NCI-H1048 (cell line): ENCODE measurements at places on chromosomes 13 and 19.

DNA sequence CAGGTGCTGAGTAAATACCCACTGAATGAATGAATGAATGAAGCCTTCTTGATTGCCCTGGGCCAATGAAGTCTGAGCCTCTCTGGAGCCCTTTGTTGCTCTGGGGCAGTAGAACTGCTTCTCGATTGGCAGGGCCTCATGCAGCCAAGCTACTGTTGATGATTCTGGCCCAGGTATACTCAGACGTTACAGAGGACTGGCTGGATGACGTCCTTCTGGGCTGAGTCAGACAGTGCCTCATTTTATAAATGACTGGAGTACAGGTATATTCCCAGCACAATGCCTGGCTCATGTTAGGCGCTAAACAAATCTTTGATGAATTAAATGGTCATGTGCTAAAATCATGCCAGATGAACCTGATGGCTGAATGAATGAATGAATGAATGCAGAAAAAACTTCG is 243.8 kb upstream of the MAB21L1 start:
- DNase-seq = no peak

DNA sequence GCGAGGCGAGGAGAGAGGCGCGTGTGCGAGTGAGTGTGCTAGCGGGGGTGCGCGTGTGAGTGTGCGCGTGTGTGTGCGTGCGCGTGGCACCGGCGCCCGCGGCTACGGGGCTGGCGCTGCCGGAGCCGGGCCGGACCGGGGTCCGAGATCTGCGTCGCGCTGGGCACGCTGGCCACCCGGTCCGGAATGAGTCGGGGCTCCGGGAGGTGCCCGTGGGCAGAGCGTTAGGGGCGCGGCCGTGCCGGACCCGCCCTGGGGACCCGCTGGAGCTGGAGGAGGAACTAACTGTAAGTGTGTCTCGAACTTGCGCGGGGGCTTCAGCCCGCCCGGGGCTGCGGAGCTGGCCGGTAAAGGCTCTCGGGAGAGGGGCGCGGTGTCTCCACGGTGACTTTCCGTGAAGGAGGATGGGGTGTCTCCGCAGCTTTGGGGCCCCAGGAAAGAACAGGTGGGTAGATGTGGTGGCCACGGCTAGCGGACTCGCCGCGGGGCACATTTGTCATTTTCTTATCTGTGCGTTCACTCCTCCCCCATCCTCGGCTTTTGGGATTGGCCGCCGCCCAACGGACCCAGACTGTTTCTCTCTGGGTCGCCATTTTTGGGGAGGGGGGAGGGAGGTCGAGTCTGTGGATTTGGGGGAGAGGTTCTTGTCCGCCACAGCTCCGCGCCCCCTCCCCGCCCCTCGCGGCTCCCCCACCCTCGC is 10.1 kb upstream of the SOX1 start:
- DNase-seq = no peak

DNA sequence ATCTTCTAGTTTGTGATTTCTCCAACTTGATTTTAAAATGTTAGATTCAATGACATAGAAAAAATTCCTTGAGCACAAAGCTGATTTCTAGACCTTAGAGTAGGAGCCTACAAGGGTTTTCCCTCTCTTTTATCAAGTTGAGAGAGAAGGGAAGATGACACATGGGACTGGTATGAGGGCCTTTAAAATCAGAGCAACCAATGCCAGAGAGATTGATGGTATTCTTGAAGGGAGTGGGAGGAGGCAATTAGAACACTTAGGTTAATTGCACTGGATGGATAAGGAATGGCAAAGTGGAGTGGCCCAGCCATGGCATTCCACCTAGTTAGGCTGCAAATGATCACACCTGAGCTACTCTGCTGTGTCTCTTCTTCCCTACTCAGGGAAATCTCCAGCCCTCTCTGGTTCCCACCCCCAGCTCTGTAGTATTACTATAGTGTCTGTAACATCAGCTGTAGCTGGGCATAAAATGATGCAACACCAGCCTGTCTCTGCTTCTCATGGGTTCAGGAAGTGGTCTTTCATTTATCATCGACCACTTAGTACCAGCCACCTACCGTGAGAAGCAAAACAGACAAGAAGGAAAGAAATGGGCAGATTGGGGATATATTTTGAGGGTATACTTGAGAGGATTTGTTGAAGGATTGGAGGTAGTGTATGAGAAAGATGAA is 333.6 kb downstream of the DLEU7 start:
- DNase-seq = no peak

GRCh38 chr13:36639610-36640009 is 34.2 kb upstream of the SERTM1 start:
- no peak for DNase-seq

- DNase-seq = no peak
These were observed 180.2 kb upstream of the TSC22D1 start for GRCh38 chr13:44756276-44756810.

GRCh38 chr19:22606212-22606553 is 27.9 kb upstream of the ZNF492 start:
- no peak for DNase-seq

GRCh38 chr19:5048091-5048726 is 79.3 kb downstream of the KDM4B start:
- DNase-seq = no peak

DNA sequence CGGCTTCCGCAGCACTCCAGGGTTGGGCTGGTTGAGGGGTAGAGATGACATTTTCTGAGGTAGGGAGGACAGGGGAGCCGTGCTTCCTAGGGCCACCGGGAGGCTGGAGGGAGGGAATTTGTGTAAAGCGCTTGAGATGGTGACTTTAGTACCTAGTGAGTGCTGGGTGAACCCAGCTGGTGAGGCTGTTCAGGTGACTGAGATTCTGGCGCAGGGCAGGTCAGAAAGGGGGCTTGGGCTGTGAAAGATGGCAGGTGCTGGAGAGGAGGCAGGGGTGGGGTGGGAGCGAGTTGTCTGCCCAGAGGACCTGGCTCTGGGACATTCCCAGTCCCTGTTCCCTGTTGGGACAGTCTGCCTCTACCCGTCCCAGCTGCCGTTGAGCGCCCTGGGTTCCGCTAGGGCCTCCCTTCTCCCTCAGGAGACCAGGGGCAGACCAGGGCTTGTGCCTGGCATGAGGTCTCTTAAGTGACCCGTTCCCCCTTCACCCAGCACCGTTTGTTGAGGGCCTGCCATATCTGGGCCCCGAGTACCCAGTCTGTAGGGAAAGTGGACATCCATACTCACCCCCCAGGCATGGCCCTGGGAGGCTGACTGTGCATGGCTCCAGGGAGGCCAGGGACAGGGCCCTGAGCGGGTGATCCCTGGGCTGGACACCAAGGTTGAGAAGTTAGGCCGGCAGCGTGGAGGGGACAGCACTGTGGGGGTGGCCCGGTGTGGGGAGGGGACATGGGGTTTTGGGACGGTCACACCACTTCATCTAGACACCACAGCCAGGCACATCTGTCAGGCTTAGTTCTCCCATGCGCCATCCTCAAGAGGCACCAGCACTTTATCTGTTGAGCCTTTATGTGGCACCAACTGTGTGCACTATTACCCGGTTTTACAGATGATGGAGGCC is 5.0 kb downstream of the PTOV1 start:
- DNase-seq = no peak

DNA sequence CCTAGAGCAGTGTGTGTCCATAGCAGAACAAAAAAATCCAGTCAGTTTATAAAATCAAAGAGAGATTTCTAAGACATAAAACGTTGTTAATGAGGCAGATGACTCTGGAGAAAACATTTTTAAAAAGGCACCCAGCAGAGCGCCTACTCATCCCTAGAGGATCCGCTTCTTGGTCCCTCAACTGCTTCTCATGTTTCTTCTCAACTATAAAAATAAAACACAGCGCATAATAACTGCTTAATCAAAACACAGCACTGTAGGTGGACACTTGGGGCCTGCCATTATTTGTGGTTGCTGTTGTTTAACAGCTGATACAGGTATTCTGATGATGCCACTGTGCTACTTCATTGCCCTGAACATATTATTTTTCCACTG is 347.9 kb downstream of the FGF9 start:
- DNase-seq = no peak

DNA sequence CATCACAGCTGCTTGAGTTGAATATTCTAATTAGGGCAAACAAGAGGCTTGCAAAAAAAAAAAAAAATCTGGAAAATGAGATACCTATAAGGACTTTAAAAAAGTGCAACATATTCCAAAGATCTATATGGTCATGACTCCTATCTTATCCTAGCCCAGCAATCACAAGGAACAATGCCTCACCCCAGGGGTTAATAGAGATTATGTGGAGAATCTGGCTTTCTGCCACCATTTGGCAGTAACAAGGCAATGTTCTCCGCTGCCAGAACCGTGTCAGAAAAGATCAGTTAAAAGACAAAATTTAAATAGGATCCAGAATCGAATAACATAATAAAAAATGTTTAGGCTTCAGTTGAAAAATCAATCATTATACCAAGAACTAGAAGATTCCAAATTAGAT is 1643.2 kb upstream of the PRR20A start:
- DNase-seq = no peak

- no peak for DNase-seq
These were observed 6.9 kb downstream of the UPK1A start for GRCh38 chr19:35673121-35673804.

DNA sequence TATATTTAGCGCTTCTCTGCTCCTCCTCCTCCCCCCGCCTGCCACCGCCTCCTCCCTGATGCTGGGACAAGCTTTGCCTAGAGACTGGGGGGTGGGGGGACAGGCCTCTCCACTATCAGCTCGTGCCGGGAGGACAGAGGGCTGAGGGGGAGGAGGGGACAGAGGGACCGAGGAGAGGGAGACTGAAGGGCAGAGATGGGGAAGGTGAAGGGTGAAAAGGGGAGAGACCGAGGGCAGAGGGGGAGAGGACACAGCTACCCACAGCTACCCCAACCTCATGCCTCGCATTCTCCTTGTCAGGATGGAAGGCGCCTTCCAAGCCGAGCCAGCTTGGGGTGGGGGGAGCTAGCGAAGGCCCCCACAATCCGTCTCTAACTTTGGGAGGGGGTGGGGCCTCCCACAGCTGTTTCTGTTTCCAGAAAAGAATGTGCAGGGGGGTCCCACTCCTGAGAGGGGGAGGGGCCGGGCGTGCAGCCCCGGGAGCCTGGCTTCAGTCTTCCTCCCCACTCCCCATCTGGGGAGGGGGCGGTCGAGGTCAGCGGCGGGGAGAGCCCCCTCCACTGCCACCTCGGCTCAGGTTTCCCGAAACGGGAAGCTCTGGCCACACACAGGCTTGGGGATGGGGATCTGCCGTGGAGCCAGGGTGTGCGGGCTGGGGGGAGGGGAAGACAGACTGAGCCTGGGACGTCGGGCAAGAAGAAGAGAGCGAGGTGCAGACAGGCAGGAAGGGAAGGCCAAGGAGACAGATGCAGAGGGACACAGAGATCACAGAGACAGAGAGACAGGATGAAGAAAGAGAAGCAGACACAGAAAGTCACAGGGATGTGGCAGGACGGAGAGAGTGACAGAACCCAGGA is 1.6 kb downstream of the DACT3 start:
- no peak for DNase-seq
